Heart right ventricle (tissue), 16 donors: ENCODE measurements at places on chromosomes 7 and 10. TPM values are rescaled to one million over a fixed set of nuclear protein-coding genes. Genes with fewer than 3 reads are reported as not detected.

The AMPH gene
- 0.95 TPM for polyA plus RNA-seq

- DNase-seq: no peak
Measured at GRCh38 chr7:76278540-76278939, 23.9 kb upstream of the HSPB1 start.

GRCh38 chr10:7634142-7634894, 32.4 kb downstream of the ITIH5 start:
- peak; percentile 47 for DNase-seq

The PLAC9 gene
- 129 TPM for polyA plus RNA-seq

DNA sequence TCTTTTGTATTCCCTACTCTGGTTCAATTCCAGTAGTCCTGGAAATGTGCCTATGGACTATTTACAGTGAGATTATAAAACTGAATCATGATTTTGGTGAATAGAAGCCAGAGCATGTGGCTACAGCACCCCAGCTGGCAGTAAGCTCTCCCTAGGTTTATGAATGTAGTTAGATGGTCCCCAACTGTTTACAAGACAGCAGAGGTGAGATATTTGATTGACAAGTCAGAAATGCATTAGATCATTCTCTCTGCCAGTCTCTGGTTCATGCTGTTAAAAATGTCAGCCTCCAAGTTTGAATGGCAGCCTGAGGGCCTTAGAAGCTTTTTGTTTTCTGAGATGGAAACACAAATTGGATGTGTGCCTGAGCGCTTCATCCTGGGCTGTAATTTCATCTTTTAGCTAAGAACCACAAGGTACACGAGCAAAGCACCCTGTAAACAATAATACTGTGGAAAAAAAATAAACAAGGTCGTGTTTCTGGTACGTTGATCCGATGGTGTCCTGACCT, 85.0 kb downstream of the BTRC start:
- no peak for DNase-seq

The NPFFR1 gene
- polyA plus RNA-seq: not detected

- DNase-seq: no peak
Measured at GRCh38 chr10:6494936-6495592, 85.0 kb downstream of the PRKCQ start.

The BUD23 gene
- polyA plus RNA-seq: 134 TPM

DNA sequence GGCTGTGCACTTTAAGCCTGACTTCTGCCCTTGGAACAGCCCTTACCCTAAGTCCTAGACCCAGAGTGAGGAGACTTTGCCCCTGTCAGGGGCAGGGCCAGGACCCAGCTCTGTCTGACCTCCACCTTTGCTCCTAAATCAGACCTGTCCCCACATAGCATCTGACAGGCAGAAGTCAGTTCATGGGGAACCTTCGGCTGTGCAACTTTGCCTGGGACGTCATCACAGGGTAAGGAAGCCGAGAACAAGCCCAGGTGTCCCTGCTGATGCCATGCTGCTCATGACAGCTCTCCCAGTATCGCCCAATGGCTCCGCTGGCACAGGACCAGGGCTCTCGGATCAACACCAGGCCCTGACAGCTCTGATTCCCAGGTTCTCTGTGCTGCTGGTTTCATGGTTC, 55.4 kb downstream of the TNS3 start:
- no peak for DNase-seq

The CFAP70 gene
- polyA plus RNA-seq: 5.4 TPM

DNA sequence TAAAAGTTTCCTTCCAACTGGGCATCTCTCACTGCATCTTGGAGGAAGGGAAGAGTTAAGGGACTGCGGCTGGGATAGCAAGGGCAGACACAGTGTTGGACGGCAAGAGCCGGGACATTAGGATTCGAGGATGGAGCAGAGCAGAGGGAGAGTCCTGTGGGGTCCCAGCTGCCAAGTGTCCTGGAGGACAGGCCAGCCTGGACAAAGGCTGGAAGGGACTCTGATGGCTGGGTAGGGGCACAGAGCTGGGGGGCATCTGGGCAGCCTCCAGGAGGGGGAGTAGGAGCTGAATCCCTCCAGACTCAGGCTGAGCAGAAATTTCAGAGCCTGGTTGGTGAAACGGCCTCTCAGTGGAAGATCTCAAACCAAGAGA, 19.2 kb downstream of the SFTPA1 start:
- no peak for DNase-seq

GRCh38 chr7:81462672-81463071, 307.2 kb downstream of the HGF start:
- DNase-seq: no peak

The CNTNAP2 gene
- polyA plus RNA-seq: 0.09 TPM

The ZNF3 gene
- polyA plus RNA-seq: 17.7 TPM

The TMEM273 gene
- 28.5 TPM for polyA plus RNA-seq

The CADPS2 gene
- 7.2 TPM for polyA plus RNA-seq

DNA sequence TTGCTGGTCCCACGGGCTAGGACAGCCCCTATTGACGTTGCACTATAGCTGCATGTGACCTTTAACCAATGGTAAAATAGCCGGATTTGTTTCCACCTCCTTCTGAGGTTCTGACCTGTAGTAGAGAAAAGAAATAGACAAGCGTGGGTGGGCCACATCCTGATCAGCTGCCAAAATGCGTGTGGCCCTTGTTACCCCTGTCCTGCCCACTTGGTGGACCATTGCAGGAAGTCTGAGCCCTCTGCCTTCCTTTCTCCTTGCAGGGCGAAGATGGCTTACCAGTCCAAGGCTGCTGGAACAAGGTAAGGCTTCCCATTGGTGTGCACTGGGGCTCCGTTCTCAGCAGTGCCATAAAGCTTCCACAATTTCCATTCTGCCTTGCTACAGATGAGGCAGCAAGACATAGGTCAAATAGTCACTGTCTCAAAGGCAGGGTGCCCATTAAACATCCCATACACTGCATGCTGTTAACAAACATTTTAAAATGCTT, 95.9 kb upstream of the MACROH2A2 start:
- DNase-seq: no peak

GRCh38 chr10:70621503-70622078, 19.1 kb upstream of the PRF1 start:
- no peak for DNase-seq

DNA sequence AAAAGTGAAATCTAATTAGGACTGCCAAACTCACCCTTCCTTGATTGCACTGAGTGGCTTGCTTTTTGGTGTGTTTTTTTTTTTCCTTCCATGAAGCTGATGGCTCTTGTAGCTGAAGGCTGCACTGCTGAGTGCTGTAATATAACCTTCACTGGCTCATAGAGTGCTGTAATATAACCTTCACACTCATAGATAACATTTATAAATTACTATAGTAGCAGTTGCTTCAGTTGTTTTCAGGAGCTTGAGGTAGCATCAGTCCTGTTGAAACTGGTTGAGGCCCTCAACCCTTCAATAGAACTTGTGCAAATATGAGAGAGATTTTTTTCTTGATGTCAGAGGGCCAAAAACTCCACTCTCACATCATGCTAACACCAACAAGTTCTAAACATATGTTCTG, 404.9 kb upstream of the MBL2 start:
- no peak for DNase-seq

The MYO1G gene
- 0.66 TPM for polyA plus RNA-seq

GRCh38 chr10:69874449-69874848, 72.7 kb downstream of the COL13A1 start:
- DNase-seq: no peak

- no peak for DNase-seq
Measured at GRCh38 chr7:135386181-135386580, 123.7 kb downstream of the CNOT4 start.

GRCh38 chr7:44798649-44799305, 2.3 kb downstream of the PPIA start:
- no peak for DNase-seq

The HECW1 gene
- not detected for polyA plus RNA-seq

The GLI3 gene
- polyA plus RNA-seq: 0.51 TPM

The TMEM26 gene
- 0.88 TPM for polyA plus RNA-seq

GRCh38 chr10:113665806-113666354, 2.0 kb upstream of the NRAP start:
- DNase-seq: no peak

The CALML3 gene
- 0.04 TPM for polyA plus RNA-seq

- DNase-seq: peak; percentile 9
Measured at GRCh38 chr10:132878730-132879407, 63.5 kb downstream of the CFAP46 start.

DNA sequence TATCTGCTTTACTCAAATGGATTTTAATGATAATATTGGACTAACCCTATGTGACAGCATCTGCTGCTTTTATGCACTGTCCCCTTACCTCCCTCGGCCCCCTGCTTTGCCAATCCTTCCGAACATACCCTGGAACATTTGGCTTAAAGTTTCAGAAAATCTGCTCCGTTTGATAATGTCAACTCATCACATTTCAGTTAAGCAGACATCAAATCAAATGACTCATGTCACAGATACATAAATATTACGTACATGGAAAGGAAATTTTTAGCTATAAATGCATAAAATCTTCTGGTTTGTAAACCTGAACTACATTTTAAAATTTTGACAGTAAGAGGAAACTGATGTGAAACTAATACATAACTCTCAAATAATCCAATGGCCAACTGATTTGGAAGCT, 98.2 kb downstream of the CNTNAP2 start:
- DNase-seq: no peak

The AP3M1 gene
- polyA plus RNA-seq: 6.6 TPM

- no peak for DNase-seq
Measured at GRCh38 chr10:70738006-70738760, 47.0 kb downstream of the TBATA start.

The METTL27 gene
- not detected for polyA plus RNA-seq

DNA sequence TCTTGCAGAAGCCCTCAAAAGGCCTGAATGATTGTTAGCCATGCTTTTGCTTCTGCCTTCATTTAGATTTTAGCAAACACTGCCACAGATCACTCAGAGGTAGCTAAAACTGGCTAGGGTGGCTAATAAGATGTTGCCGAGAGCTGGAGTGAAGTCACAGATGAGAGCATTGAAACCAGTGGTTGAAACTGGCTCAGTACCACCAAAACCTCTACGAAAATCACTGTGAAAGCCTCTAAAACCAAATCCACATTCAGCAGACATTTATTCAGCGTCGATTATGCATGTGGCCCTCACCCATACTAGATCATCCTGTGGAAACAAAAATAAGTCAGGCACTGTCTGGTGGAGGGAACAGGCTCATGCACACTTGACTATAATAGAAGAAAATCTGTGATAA, 50.8 kb downstream of the PIK3CG start:
- DNase-seq: no peak

GRCh38 chr7:22174574-22174953, 182.4 kb downstream of the RAPGEF5 start:
- no peak for DNase-seq

The DPYSL4 gene
- 19.2 TPM for polyA plus RNA-seq

DNA sequence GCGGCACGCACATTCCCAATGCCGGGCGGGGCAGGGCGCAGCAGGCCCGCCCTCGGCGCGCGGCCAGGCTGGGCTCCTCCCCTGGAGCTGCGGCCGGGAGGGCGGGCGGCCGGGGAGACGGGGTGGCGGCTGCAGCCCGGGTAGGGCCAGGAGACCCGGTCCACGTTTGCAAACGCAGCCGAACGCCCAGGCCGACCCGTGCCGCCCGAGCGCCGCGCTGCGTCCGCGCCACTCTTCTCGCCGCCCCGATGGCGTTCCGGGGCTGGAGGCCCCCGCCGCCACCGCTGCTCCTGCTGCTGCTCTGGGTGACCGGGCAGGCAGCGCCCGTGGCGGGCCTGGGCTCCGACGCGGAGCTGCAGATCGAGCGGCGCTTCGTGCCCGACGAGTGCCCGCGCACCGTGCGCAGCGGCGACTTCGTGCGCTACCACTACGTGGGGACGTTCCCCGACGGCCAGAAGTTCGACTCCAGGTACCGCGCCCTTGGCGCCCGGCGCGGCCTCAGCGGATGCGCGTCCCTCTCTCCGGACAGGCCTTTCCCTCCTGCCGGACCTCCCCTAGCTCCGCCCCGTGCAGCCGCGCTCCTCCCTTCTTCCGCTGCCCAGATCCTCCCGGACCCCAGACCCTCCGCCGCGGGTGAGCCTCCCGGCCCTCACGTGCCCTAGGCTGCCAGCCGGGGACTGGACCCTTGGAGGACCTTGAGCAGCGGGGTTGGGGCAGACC, at the start of gene FKBP9:
TSS of gene FKBP9 (plus strand) at position 115 of the 720 bp plus-strand sequence. CDS start at position 249, 134 bp downstream.
- peak; percentile 84 for DNase-seq

The GCK gene
- polyA plus RNA-seq: 6.0 TPM

The PTPRN2 gene
- polyA plus RNA-seq: 1.5 TPM

The AKR1E2 gene
- polyA plus RNA-seq: 3.0 TPM

GRCh38 chr10:122281018-122281626, 10.0 kb downstream of the BTBD16 start:
- no peak for DNase-seq

The RBM28 gene
- polyA plus RNA-seq: 16.6 TPM
